Fibroblast of skin of scalp (primary cell): ENCODE measurements at places on chromosomes 12 and 14.

GRCh38 chr14:96102081-96102856 lies 63.1 kb downstream of the C14orf132 start:
- DNase-seq: peak; percentile 61

- peak; percentile 64 for DNase-seq
These were observed 578 bp downstream of the DCAF5 start for GRCh38 chr14:69152181-69152901.

- DNase-seq: no peak
These were observed 64.4 kb upstream of the TRHDE start for GRCh38 chr12:72207486-72208409.

DNA sequence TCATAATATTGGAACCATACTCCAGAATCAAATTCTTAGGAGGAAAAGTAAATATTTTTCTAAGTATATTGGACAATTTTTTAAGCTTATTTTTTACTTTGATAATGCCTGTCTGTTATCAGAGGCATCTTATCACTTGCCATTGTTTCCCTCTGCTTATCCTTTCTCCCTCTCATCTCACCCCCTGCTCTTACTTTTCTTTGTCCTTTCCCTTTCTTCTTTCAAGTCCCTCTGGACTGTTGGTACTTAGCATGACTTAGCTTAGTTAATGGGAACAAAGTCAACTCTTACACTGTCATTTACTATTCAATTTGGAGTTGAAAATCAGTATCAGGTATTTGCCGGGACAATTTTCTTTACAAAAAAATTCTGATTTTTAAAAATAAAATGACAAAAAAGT lies 45.2 kb downstream of the ABCD2 start:
- DNase-seq: no peak

- DNase-seq: peak; percentile 64
These were observed 159.4 kb downstream of the TSPAN9 start for GRCh38 chr12:3236345-3237187.

DNA sequence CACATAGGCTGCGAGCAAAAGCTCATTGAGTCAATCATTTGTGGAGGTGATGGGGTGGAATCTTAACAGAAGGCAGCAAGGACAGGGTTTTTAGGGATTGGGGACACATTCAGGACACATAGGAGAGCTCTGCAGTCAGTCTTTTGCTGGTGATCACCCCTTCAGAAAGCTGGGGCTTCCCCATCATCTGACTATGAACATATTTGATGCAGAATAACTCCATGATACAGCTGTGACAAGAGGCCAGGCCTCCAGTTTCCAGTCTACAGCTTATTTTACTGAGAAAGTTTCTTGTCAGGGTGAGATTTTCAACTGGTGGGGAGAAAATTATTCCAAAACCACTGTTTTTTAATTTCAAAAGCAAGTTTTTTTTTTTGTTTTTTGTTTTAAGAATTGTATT lies 134.2 kb downstream of the TMEM30B start:
- DNase-seq: no peak

- no peak for DNase-seq
These were observed 20.2 kb upstream of the ARID4A start for GRCh38 chr14:58278177-58278576.

DNA sequence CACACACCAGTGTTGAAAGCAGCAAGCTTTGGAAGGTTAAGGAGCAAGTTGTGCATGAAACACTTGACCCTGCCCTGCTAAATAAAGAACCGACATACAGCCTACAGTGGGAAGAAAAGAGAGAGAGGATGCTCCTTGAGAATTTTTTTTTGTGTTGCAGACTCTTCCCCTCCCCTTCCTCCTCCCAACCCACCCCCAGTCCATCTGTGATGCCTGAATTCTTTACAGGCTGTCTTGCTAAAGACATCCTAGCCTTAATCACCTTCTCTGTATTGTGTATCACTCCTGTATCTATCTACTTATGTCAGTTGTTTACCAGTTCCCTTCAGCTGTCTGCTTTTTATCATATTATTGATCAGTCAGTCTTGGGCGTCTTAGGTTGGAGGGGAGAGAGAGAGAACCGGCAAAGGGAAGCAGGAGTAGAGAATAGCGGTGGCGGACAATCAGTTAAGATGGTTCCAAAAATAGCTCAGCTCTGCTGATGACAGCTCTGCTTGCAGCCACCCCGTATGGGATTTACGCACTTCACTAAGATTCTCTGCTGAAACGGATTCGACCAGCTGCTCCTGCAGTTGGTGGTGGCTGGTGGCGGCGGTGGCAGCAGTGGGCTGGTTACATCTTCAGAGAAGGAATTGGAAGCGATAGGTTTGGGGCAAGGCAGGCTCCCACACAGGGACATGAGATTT lies 664.7 kb downstream of the NRXN3 start:
- DNase-seq: no peak

DNA sequence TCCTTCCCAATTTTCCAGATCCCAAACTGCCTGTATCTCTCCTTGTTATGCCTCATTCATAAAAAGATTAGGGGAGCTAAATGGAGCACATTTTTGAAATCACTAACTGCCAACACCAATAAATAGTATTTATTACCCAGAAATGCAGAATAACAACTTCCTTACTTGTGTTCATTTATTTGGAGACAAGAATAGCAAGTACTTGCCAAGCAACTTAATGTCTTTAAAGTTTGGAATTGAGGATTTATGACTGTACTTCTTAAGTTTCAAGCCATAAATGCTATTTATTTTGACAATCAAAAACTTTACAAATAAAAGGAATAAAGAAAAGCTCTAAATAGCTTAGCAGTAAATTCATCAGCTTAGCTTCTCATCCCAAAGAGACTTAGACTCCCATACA lies 626.1 kb upstream of the NOVA1 start:
- DNase-seq: no peak

DNA sequence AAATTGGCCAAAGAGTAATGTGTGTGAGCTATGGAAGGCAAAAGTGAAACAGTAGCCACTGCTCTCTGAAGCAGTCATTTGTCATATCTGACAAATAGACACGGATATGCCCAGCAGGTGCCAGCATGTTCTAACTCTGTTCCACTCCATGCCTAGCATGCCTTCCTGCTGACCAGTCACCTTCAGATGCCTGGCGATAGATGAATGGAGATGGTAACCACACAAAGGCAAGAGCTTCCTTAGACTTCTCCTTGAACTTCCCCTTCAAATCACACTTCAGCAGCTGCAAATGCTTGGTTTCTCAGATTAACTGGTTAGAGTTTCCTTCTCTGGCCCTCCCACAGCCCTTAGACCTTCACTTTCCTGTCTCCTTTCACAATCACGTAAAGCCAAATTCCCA lies 429.9 kb downstream of the DAD1 start:
- DNase-seq: no peak

GRCh38 chr12:93704122-93704521 lies 26.9 kb downstream of the CRADD start:
- DNase-seq: no peak

- peak; percentile 96 for DNase-seq
These were observed 124.8 kb upstream of the MAP1LC3B2 start for GRCh38 chr12:116434155-116435011.

- DNase-seq: no peak
These were observed 916.5 kb downstream of the TMEM121 start for GRCh38 chr14:106442857-106443256.
